ENCODE measurements at places on chromosomes 12 and 14. TPM values are rescaled to one million over a fixed set of nuclear protein-coding genes. Genes with fewer than 3 reads are reported as not detected.
A peak's percentile ranks its signal among the peaks of the same experiment; 100 is the strongest.

DNA sequence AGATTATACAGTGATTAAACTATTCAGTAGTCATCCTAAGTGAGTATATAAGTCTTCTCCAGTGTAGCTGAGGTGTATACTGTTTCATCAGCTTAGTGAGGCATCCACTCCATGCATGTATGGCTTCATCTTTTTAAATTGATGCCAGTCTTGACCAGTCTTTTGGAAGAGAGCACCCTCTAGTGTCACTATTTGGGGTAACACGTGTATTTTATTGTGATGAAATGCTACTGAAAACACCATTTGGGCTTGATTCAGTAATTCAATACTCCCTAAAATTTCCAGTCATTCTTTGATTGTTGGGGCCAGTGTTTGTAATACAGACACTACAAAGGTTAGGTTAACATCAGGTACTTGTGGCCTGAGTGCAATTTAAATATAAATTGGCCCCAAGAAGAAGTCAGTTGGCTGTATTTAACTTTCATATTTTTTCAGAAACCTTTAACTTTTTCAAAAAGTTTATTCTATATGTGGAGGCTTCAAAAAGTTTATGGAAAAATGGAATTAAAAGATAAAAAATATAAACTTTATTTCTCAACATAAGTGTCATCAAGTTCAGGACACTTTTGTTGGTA lies 35.3 kb downstream of the MIPOL1 start:
- no peaks in the 10 kb centered on the region for H3K4me1 ChIP-seq
- H3K36me3 ChIP-seq = no peaks in the 10 kb centered on the region

- H3K27me3 ChIP-seq = no peaks in the 10 kb centered on the region
- no peaks in the 10 kb centered on the region for H3K36me3 ChIP-seq
- peak overlapping the region; percentile 82 for H3K27ac ChIP-seq
- H3K4me1 ChIP-seq = peaks cover 10% of the 10 kb centered on the region
- no peak overlapping the region for H3K4me3 ChIP-seq
- peak; percentile 40 for DNase-seq
Measured at GRCh38 chr14:33736299-33736825, 214.5 kb downstream of the EGLN3 start.

DNA sequence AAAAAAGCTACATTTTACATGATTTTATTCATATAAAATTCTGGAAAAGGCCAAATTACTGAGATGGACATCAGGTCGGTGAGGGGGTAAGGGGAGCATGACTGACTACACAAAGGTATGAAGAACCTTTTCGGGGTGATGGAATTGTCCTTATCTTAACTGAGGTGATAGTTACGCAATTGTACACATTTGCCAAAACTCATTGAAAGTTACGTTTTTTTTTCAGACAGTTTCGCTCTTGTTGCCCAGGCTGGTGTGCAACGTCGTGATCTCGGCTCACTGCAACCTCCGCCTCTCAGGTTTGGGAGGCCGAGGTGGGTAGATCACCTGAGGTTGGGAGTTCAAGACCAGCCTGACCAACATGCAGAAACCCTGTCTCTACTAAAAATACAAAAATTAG lies 29.4 kb upstream of the PLEKHG3 start:
- peaks cover 10% of the 10 kb centered on the region for H3K4me1 ChIP-seq
- H3K4me3 ChIP-seq = no peak overlapping the region
- H3K27me3 ChIP-seq = no peaks in the 10 kb centered on the region
- H3K27ac ChIP-seq = no peak overlapping the region

Gene GUCY2C
- total RNA-seq = 3.1 TPM
